CD8-positive, alpha-beta memory T cell (primary cell): ENCODE measurements at places on chromosomes 7 and 10.

DNA sequence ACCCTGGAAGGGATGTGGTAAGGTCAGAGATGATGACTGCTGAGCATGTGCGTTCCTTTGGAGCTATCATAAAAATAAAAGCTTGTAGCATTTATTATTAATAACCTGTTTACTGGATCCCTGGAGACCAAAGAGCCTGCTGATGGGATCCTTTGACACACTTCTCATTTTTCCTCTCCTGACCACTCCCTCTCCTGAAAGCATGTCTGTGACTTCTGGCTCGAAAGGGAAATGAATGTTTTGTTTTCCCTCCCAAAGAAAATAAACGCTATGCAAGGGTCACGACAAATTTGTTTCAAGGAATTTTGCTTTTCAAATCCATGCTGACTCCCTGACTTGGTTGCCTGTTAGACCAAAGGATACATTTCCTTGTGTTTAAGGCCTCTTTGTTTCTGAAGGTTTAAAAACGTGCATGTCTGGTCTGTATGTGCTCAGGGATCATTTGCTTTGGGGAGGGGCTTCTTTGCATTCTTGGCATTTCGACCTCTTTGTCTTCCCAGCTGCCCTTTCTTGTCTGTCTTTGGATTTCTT lies 185.1 kb upstream of the AGK start:
- DNase-seq, result no peak

GRCh38 chr10:127932521-127933270 lies 25.8 kb downstream of the PTPRE start:
- no peak for DNase-seq

- DNase-seq, result peak; percentile 70
Measured at GRCh38 chr10:90857635-90858460, at the start of gene HTR7. HTR7 (minus strand) TSS chr10:90858039; CDS start chr10:90857671, 368 bp downstream.

GRCh38 chr10:58859526-58859925 lies 316.9 kb upstream of the PHYHIPL start:
- DNase-seq, result no peak

GRCh38 chr7:24075426-24075810 lies 208.6 kb upstream of the NPY start:
- DNase-seq, result no peak

- DNase-seq, result no peak
Measured at GRCh38 chr10:2700626-2701305, 366.6 kb upstream of the PFKP start.
